Amniotic epithelial cell (primary cell): ENCODE measurements at places on chromosomes 1 and 21.
A peak's percentile ranks its signal among the peaks of the same experiment; 100 is the strongest.

DNA sequence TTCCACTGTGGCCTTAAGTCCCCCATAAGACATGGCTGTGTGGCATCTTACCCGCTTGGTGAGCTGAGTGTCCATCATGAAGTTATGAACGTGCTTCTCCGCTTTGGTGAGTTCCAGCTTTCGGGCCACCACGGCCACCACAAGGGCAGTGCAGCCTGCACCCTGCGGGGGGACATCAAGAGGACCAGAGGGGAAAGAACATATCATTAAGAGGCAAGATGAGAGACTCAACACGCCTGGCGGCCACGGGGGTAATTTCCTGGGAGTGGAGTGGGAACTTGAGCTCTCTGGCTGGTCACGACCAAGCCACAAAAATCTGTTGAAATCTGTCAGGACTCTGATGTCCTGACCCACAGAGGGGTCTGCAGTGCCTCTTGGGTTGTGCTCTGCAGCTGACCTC, 117.9 kb upstream of the ADAR start:
- no peak for DNase-seq

GRCh38 chr21:42760951-42761751, 107.7 kb downstream of the PDE9A start:
- DNase-seq = no peak

DNA sequence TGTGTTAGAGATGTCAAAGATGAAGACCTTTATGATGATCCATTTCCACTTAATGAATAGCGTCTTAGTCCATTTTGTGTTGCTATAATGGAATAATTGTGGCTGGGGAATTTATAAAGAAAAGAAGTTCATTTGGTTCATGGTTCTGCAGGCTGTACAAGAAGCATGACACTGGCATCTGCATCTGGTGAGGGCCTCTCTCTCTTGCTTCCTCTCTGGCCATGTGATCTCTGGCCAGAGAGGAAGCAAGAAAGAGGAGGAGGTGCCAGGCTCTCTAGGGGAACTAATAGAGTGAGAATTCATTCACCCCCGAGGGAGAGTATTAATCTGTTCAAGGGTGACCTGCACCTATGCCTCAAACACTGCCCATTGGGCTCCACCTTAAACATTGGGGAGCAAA, 242.8 kb downstream of the DISC1 start:
- DNase-seq = no peak

- DNase-seq = peak; percentile 97
Measured at GRCh38 chr1:153375511-153375910, at the start of gene S100A12. Gene S100A12 (minus strand): TSS chr1:153375621. CDS start chr1:153374592, 1,029 bp downstream.

DNA sequence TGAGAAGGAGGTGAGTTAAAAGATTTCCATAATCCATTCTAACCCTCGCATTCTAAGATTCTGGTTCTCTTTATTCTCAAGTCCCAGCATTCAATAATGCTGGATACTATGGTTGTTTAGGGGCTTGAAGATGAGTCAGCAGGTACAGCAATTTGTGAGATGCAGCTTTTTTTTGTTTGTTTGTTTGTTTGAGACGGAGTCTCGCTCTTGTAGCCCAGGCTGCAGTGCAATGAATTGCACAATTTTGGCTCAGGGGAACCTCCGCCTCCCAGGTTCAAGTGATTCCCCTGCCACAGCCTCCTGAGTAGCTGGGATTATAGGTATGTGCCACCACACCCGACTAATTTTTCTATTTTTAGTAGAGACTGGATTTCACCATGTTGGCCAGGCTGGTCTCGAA, 23.3 kb downstream of the EIF4G3 start:
- DNase-seq = no peak

DNA sequence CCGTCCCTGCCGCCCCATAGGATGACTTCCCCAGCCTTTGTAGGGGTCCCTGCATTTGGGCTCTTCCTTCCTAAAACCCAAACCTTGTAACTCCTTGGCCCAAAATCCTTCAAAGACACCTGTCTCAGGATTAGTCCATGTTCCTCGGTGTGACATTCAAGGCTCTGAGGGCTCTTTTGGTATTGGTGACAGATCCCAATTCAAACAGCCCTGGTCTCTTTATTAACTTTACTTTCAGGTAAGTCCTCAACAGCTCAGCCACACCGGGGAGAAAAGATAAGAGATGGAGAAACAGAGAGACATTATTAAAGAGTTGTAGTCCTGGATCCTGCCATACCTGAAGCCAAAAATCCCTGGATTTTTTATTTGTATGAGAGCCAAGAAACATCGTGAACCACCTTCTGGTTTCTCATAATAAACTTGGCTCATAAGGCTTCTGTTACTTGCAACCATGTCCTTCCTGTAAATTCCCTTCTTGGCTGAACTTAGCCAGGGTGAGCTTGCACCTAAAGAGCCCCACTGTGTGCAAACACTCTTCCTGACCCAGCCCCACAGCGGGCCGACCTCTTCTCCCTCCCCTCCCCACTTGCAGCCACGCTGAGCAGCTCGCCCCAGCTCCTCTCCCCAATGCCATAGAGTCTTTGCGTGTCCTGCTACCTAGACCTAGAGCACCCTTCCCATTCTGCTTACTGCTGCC, 7.9 kb upstream of the MATN1 start:
- DNase-seq = no peak

- peak; percentile 54 for DNase-seq
Measured at GRCh38 chr1:147664206-147664605, 6.1 kb downstream of the ACP6 start.

GRCh38 chr1:2396059-2396458, 4.4 kb downstream of the RER1 start:
- no peak for DNase-seq

- no peak for DNase-seq
Measured at GRCh38 chr21:18803624-18804023, 400.0 kb upstream of the TMPRSS15 start.

- DNase-seq = peak; percentile 32
Measured at GRCh38 chr1:17158961-17159360, 39.7 kb upstream of the PADI2 start.

GRCh38 chr1:81559662-81560350, 240.9 kb upstream of the ADGRL2 start:
- DNase-seq = no peak

GRCh38 chr21:40564318-40564717, 282.6 kb downstream of the DSCAM start:
- DNase-seq = no peak

DNA sequence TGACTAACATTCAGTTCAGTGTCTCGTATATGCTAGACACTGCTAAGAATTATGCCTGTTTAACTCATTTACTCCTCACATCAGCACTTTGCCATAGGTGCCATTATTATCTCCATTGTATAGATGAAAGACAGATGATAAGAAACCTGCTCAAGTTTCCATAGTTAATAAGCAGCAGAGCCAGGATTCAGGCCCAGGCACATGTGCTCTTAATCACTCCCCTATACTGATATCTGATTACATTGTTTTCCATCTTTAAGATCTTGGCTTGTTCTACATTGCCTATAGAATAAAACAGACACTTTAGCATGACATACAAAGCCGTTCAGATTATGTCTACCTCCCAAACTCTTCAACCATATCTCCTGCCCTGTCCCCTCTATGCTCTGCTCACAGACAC, 30.5 kb upstream of the USH2A start:
- DNase-seq = no peak

DNA sequence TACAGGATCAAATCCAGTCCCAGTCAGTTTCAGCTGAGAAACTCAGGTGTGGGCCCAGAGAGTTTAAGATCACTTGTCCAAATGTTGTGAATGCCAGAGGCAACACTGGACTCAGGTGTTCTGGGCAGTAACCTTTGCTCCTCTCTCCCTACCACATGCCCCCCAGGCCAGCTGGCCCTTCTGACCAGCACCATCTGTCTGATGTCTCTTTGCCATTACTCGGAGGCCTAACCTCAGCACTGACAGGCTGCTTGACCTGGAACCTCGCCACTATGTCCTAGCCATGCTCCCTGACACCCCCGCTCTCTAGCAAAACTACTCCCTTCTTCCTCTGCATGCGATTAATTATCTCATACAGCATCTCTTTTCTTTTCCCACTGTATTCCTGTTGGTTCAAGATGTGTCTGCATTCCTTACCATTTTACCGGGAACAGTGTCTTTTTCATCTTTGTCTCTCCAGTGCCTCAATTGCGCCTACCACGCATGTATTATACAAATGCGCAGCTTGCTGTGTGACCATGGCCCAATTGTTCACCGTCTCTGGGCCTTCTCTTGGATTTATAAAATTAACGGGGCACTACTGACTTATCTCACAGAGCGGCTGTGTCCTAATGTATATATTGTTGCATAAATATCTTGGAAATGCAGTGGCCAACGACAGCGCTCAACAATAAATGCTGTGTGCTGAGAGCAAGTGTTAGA, 159.5 kb upstream of the IRF2BP2 start:
- DNase-seq = no peak

DNA sequence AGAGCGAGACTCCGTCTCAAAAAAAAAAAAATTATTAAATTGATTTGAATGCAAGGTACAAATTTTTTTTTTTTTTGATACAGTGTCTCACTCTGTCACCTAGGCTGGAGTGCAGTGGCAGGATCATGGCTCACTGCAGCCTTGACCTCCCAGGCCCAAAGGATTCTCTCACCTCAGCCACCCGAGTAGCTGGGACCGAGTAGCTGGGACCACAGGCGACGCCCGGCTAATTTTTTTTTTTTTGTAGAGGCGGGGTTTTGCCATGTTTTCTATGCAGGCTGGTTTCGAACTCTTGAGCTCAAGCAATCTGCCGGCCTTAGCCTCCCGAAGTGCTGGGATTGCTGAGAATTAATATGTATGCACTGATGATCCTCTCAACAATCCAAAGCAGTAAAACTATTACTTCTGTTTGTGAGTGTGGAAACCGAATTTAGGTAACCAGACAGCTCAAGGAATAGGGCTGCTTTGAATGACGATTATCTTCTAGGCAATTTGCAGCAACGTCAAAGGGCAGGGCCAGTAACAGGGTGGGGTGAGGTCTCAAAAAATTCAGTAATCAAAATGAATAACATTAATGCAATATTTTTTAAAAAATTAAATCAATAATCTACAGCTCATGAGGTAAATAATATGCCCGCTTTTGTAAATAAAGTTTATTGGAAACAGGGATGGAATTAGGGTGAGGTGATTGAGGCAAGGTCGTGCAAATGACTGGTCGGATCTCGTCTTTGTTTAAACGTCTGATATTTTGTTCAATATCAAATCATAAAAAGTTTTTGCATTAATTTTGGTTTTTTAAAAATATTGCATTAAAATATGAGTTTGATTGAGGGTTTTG, 1.2 kb downstream of the CLSPN start:
- DNase-seq = peak; percentile 12

DNA sequence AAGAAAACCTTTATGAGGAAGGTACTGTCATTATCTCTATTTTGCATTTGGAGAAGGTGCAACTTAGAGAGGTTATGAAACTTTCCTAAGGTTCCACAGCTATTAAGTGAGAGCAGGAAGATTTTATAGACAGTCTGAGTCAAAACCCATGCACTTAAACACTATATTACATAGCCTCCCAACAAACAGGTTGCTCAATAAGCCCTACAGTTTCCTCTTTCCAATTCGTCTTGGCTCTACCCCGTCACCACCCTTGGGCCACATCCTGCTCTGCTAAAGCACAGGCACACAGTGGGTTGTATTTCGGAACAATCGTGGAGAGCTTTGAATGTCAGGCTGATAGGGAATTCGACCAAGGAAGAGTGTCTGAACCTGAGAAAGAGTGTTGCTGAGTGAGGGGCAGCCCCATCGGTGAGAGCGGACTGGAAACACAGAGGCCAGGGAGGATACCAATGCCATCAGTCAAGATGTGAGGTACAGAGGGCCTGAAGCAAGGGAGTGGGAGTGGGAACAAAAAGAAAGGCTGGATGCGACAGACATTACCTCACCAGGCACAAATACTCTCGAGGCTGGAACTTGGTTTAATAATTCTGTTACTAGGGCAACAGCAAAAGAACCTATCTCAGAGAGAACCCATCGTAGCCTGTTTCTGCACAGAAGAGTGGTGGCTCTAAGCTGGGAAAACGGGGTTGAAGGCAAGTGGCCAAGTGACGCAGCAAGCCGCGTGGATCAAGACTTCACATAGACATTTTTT, 6.3 kb upstream of the LRRC52 start:
- DNase-seq = no peak

DNA sequence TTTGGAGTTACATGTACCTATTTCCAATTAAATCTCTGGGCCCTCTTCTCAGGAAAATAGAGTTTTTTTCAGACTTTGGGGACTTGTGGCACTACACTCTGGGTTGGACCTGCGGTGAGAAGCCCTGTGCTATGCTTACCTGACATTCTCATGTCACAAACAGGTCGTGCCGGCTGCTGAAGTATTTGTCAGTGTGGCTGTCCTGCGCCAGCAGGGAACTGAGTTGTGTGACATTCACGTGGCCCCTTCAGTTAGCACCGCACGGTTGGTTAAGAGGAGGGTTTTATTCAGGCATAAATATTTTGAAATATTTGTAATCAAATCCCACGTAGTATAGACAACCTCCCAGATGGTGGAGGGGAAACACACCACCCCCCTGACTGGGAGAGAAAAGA, 6.3 kb upstream of the COL6A2 start:
- DNase-seq = no peak

DNA sequence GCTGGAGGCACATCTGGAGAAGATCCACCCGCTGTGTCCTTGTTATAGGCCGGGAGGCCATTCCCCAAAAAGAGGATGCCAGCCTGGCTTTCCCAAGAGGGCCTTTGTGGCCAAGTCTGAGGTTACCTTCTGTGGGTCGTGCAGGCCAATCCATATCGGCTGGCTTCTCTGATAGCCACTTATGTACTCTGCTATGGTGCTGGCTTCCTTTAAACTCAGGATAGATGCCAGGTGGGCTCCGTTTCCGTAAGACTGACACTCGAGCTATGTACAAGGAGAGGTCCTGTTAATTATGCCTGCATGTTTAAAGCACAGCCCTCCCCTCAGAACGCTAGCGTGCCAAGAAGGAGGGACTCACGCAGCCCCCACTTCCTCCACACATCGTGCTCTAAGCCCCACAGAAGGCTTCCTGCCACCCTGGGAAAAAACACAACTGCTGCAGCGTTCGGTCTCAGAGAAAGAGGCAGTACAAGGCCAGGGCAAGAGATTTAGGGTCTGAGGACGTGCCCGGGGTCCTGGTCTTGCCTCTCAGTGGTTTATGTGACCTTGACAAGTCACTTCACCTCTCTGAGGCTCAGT, 11.6 kb downstream of the REG4 start:
- DNase-seq = no peak

DNA sequence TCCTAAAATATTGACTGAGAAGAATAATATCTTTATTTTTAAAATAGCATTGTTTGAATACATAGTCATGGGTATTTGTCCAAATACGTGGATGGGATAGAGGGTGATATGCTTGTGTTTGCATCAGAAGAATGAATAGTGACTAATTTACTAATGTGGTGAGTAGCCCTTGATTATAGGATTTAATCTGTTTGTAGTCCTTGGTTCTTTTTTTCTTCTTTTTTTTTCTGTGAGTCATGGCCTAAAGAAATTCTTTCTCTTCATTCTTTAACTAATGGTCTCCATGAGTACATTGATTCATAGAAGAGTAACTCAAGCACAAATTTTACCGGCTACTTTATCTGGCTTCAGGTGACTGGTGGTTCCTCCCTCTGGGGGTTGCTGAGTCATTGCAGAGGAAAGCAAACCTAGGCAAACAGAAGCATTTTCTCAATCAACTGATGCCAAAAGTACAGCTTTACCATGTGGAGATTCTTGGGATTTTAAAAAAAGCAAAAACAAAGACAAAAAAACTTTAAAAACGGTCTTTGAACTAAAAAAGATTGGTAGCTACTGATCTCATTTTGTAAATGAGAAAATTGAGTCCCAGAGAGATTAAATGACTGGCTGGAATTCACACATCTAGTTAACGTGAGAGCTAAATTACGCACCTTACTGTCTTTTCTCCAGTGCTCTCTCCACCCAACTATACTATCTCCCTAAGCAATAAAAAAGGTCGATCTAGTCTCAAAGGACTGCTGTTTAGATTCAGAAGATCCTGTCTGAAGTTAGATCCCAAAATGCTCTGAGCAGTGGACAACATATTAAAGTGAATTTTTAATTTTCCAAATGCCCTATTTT, 40.5 kb downstream of the AK5 start:
- peak; percentile 97 for DNase-seq
